Glomerular endothelial cell (primary cell): ENCODE measurements at places on chromosomes 1 and 21. TPM values are rescaled to one million over a fixed set of nuclear protein-coding genes. Genes with fewer than 3 reads are reported as not detected.

Gene IFI44
- total RNA-seq: 8.2 and 35.1 TPM in 2 replicates

Gene GBP5
- total RNA-seq: 0.92 and 3.0 TPM in 2 replicates

Gene CFHR4
- total RNA-seq: not detected in 2 replicates

Gene SLC35D1
- 2.8 and 4.7 TPM in 2 replicates for total RNA-seq

Gene GJA8
- total RNA-seq: not detected in 2 replicates

Gene CACNA1S
- not detected in 2 replicates for total RNA-seq

Gene COL24A1
- total RNA-seq: under 0.01 and 0.06 TPM in 2 replicates

Gene SPTA1
- total RNA-seq: not detected in 2 replicates

Gene RNF187
- 65.5 and 81.3 TPM in 2 replicates for total RNA-seq

Gene SPOCD1
- 48.2 and 70.0 TPM in 2 replicates for total RNA-seq

Gene CR1L
- not detected in 2 replicates for total RNA-seq

Gene NOS1AP
- 1.4 and 2.0 TPM in 2 replicates for total RNA-seq

Gene ALX3
- total RNA-seq: not detected in 2 replicates

Gene SLC1A7
- total RNA-seq: not detected in 2 replicates

Gene DDAH1
- 55.1 and 56.1 TPM in 2 replicates for total RNA-seq

Gene KRTAP19-3
- total RNA-seq: not detected in 2 replicates

Gene AADACL3
- not detected in 2 replicates for total RNA-seq

Gene EFNA3
- 1.5 and 4.0 TPM in 2 replicates for total RNA-seq

Gene PCAT6
- 6.0 TPM in 1 of 2 replicates, not detected in the other for total RNA-seq

Gene CRB1
- total RNA-seq: 0.15 TPM in 1 of 2 replicates, not detected in the other

Gene FCGR1A
- not detected in 2 replicates for total RNA-seq

Gene USP21
- 9.8 and 13.1 TPM in 2 replicates for total RNA-seq

Gene SETDB1
- 23.1 and 29.5 TPM in 2 replicates for total RNA-seq

Gene TP73
- 0.88 TPM in 1 of 2 replicates, not detected in the other for total RNA-seq

Gene HPDL
- total RNA-seq: 0.24 and 2.1 TPM in 2 replicates

Gene LRIF1
- 16.9 and 18.3 TPM in 2 replicates for total RNA-seq

Gene B3GALNT2
- total RNA-seq: 24.2 and 31.0 TPM in 2 replicates

Gene CDCA8
- total RNA-seq: 4.2 and 12.0 TPM in 2 replicates

Gene B3GALT5
- 1.1 and 3.6 TPM in 2 replicates for total RNA-seq

Gene VSIG8
- total RNA-seq: 0.35 TPM in 1 of 2 replicates, not detected in the other

Gene BARHL2
- not detected in 2 replicates for total RNA-seq

Gene EPHA2
- 155 and 197 TPM in 2 replicates for total RNA-seq

Gene UTP25
- 7.0 and 9.1 TPM in 2 replicates for total RNA-seq
